ENCODE measurements at places on chromosomes 2 and 18. TPM values are rescaled to one million over a fixed set of nuclear protein-coding genes. Genes with fewer than 3 reads are reported as not detected.

SNED1 gene
- 8.3 TPM for total RNA-seq

DNA sequence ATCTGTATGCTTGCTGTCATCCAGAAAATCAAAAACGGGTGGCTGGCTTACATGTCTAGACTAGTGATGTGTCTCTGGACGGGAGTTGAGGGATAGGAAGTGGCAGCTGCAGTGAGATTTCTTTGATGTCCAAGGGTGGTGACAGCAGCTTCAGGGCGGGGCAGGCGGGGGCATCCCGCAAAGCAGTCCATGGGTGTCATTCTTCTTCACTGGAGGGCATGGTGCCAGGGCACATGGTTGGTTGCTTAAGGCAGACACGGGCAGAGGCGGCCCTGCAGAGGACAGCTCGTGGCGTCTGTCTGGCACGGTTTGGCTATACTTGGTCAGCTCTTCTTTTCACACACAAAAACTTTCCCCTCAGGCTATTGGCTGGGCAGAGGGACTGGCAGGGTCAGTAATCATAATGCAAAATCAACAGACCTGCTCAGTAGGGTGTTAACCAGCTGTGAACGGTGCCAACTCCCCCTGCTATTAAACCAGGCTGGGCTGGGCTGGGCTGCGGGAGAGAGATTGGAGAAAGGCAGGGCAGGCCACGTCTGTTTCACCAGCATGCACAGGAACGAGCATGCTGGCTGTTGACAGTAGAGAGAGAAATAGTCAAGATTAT is 63.7 kb downstream of the COL4A3 start:
- no peak overlapping the region for H3K27ac ChIP-seq
- H3K4me3 ChIP-seq = no peak overlapping the region
- no peaks in the 10 kb centered on the region for H3K4me1 ChIP-seq
- H3K27me3 ChIP-seq = no peaks in the 10 kb centered on the region
- DNase-seq = peak; percentile 71

DNA sequence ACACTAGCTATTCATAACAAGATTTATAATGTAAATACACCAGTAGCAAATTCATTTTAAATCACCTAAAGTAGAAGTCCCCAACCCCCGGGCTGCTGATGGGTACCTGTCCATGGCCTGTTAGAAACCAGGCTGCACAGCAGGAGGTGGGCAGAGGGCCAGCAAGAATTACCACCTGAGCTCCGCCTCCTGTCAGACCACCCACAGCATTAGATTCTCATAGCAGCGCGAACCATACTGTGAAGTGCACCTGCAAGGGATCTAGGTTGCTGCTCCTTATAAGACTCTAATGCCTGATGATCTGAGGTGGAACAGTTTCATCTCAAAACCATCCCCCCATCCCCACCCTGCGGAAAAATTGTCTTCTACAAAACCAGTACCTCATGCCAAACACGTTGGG is 71.3 kb downstream of the KANSL1L start:
- DNase-seq = no peak
- H3K27ac ChIP-seq = no peak overlapping the region
- no peaks in the 10 kb centered on the region for H3K27me3 ChIP-seq
- H3K36me3 ChIP-seq = no peaks in the 10 kb centered on the region
- no peaks in the 10 kb centered on the region for H3K4me1 ChIP-seq

SH2D6 gene
- not detected for total RNA-seq

- H3K36me3 ChIP-seq = no peaks in the 10 kb centered on the region
- H3K4me3 ChIP-seq = no peak overlapping the region
- no peaks in the 10 kb centered on the region for H3K4me1 ChIP-seq
- no peak for DNase-seq
Measured at GRCh38 chr2:70615222-70615621, 61.6 kb upstream of the TGFA start.

CAPN14 gene
- not detected for total RNA-seq

GRCh38 chr2:153488072-153488471 is 9.5 kb upstream of the RPRM start:
- no peak for DNase-seq
- no peak overlapping the region for H3K4me3 ChIP-seq
- H3K4me1 ChIP-seq = no peaks in the 10 kb centered on the region
- no peaks in the 10 kb centered on the region for H3K36me3 ChIP-seq
- no peak overlapping the region for H3K27ac ChIP-seq

C2orf81 gene
- total RNA-seq = not detected

Measured in sigmoid colon (tissue), 7 donors.